ENCODE measurements at places on chromosomes 16 and 17.
A peak's percentile ranks its signal among the peaks of the same experiment; 100 is the strongest.

DNA sequence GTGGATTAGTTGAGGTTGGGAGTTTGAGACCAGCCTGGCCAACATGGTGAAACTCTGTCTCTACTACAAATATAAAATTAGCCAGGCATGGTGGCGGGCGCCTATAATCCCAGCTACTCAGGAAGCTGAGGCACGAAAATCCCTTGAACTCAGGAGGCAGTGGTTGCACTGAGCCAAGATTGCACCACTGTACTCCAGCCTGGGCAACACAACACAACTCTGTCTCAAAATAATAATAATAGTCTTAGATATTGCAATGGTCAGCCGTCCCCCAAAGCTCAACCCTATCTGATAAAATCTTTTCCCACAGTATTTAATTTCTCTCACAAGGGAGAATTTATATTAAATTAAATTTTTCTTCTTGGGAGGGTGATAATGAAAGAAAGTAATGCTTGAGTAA, 169.6 kb downstream of the XYLT1 start:
- no peak for DNase-seq

- DNase-seq, result no peak
Measured at GRCh38 chr16:25916037-25916436, 224.3 kb downstream of the HS3ST4 start.

GRCh38 chr17:39995438-39995837, 14.8 kb downstream of the PSMD3 start:
- DNase-seq, result no peak

DNA sequence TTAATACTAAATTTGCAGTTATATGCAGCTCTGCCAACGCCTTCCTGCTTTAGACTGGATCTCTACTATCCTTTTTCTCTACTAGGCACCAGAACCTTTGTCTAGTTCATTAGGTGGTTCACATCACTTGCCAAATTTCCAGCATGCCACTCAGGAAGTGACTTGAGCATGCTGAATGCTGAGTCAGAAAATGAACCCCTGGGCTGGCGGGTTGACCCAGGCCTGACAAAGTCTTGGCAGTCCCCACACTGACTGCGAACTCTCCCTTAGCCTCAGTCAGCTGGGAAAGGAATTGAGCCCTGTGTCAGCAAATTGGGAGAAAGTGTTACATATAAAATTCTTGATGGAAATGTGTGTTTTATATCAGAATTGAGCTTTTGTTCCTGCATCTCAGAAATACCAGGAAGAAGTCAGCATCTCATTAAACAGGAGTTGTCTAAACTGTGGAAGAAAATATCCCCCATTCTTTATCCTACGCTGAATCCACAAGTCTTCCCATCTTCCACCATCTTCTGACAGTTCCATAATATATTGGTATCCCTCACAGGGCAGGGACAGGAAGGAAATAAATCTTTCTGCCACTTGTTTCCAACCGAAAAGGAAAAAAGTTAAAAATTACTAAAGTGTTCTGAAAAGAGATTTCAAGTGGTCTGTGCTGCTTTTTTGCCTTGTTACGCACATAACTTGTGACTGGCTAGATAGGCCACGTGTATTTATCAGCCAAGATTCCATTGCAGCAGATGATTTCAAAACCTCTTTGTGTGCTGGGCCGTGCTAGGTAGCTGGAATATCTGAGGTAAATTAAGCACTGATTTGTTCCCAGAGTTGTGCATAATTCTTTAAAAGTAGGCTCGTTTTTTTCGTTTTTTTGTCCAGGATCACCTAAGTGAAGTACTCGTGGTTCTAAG, 16.7 kb upstream of the SLC12A3 start:
- peak; percentile 92 for DNase-seq

GRCh38 chr16:58125781-58126335, 3.3 kb downstream of the CFAP20 start:
- no peak for DNase-seq

- no peak for DNase-seq
Measured at GRCh38 chr16:56916571-56917403, 15.2 kb upstream of the HERPUD1 start.

- DNase-seq, result peak; percentile 77
Measured at GRCh38 chr17:48510761-48511604, 19.8 kb downstream of the HOXB1 start.

DNA sequence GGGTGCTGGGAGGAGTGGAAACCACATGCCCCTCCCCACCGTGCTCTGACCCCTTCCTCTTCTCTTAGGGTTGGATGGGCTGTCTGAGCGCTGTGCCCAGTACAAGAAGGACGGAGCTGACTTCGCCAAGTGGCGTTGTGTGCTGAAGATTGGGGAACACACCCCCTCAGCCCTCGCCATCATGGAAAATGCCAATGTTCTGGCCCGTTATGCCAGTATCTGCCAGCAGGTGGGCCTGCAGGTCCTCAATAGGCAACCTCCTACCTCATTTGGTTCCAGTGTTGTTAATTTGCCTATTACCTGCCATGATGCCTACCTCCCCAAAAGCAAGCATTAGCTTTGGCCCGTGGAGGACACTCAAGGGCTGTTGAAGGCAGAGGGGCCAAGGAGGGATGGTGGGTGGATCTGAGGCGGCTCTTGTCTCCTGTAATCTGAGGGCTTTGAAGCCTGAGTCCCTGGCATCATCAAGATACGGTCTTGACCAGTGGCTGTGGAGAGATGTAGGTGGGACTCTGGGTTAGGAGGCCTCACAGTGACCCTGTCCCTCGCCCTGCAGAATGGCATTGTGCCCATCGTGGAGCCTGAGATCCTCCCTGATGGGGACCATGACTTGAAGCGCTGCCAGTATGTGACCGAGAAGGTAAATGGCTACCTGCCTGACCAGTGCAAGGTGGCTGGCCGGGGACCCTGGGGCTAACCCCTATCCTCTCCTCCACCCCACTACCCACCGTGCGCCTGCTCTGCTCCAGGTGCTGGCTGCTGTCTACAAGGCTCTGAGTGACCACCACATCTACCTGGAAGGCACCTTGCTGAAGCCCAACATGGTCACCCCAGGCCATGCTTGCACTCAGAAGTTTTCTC, 3.4 kb downstream of the ALDOA start:
- DNase-seq, result no peak

DNA sequence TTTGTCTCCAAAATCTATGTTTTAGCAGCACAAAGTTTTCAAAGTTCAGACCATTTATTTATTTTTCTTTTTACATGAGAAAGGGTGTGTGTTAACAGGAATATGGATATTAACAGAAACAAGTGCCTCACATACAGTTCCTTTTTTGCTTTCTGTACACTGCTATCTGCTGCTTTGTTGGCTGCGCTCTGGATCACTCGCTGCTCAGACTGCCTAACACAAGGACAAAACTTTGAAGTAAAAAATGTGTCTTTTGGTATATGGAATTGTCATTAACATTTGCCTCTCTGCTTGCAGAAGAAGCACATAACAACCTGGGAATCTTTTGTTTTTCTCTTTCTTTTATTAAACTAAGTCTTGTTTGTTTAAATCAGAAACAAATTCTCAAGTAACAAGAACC, 262.8 kb downstream of the ZFHX3 start:
- no peak for DNase-seq

DNA sequence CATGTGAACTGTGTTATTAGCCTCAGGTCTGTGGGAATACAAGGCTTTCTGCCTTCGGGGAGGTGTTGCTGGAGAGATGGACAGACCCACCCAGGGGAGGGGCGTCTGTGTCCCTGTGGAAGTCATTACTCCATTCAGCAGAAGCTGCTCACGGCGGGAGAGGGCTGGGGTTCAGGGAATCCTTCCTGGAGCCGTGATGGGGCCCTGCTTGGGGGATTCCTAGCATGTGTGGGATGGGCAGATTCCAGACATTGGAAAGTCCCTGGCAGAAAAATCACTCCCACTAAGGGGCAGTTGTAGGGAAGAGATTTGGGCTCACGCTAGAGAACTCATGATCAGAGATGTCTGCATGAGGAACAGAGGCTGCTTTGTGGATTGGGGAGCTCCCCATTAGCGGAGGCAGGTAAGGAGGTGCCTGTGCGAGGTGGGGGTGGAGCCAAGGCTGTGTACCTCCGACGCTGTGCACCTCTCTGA, 56.3 kb upstream of the IL34 start:
- peak; percentile 70 for DNase-seq

DNA sequence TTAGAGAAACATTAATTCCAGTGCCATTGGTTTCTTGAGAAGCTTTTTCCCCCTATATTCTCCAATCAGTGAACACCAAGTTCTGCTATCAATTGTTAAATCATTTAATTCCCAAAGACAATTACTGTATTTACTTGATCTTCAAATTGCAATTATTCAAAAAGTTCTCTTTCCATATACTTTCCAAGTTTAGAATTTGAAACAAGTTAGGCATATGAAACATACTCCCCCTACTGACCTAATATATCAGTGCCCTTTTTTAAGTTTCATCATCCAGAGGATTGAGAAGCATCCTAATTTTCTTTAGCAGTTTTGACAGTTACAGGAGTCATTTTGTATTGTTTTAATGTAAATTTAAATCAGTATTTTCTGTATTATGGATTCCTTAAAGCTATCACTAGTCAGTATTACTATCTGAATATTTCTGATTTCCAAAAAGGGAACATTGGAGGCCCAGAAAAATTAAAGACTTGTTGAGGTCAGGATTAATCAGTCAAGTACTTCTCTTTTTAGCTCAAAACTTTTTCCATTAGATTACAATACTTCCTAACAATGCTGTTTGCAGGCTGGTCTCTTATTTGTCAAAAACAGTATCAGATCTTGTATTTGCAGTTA, 16.3 kb downstream of the MEIOC start:
- DNase-seq, result peak; percentile 31

DNA sequence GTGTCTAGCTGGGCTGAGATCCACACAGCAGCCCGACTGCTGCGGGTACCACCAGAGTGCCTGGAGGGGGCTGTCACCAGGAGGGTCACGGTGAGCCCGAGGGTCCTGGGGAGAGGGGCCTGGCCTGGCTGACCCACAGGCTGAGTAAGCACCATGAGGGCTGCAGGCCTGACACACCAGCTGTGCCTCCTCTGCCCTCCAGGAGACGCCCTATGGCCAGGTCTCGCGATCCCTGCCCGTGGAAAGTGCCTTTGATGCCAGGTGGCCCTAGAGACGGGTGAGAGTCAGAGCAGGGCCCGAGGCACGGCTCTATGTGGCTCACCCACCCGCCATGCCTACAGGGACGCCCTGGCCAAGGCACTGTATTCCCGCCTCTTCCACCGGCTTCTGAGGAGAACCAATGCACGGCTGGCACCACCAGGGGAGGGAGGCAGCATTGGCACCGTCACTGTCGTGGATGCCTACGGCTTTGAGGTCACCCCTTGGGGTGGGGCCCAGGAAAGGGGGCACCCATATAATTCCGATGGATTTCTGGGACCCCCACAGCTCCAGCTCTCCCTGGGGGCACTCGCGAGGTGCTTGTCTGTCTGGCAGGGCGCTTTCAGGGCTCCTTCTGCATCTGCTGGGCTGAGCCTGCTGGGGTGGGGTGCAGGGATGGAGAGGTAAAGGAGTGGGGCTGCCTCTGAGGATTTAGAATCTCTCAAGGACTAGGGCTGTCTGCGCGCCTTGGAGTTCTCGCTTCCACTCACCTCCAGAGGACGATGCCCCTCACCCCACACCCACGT, 7.1 kb downstream of the MYO15B start:
- no peak for DNase-seq

GRCh38 chr17:66445229-66445628, 142.8 kb downstream of the PRKCA start:
- no peak for DNase-seq

DNA sequence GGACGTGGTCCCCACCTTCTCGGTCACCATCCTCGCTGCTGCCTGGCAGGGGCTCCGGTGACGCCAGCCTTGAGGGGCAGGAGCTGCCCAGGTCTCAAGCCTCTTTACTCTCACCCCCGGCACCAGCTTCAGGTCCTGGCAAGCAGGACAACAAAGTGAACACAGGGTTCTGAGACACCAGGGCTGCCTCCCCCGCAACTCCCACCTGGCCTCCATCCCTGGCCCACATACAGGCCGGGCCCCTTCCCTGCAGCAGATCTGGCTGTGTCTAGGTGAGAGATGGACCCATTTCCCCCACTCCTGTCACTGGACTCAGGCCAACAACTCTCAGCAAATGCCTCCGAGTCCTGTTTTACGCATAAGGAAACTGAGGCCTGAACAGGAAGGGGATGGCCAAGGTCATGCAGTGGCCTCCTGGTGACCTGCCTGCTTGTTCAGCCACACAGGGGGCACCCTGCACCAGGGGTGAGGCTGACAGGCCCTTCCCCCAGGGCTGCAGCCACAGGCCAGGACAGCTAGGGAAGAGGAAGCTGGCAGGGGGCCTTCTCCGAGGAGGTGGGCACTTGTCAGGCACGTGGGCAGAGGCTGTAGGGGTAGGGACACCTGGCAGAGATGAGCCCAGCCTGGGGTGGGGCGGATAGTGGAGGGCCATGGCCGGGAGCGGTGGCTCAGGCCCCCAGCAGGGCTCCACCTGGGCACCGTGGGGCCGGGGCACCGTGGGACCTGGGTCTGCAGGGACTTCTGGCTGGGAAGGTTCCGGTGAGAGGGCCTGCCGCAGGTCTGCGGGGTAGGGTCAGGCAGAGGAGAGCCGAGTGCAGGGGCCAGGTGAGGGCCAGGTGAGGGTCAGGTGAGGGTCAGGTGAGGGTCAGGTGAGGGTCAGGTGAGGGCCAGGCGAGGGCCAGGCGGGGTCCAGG, 46.7 kb upstream of the PVALEF start:
- no peak for DNase-seq

DNA sequence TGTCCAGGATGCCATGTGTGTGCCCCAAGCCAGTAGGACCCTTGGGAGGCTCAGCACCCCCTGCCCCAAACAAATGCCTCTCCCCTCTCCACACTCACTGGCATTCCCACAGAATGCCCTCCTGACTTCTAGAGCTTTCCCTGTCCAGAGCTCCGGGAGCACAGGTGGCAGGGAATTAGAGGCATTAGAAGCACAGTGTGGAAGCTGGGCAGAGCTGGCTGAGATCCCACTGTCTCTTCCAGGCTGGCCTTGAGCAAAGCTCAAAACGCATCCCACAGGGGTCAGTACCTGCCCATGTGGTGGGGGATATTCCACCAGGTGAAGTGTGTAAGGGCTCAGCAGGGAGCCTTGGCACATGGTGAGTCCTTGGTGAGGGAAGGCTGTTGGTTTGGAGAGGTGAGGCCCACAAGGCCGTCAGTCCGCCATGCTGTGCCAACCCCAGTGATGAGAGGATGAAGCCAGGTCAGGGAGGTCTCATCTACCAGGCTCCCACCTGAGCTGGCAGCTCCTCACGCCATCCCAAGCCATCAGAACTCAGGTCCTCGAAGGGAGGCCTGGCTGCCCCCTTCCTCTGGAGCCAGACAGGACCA, 18.1 kb downstream of the ENDOV start:
- DNase-seq, result no peak

GRCh38 chr17:77341069-77341541, 200.3 kb downstream of the SEC14L1 start:
- DNase-seq, result no peak

- no peak for DNase-seq
Measured at GRCh38 chr17:44281570-44281969, 13.6 kb upstream of the SLC4A1 start.

GRCh38 chr17:42249681-42250446, 26.3 kb downstream of the STAT5B start:
- no peak for DNase-seq

All from amniotic epithelial cell (primary cell).